ENCODE measurements at places on chromosomes 5 and 9.

DNA sequence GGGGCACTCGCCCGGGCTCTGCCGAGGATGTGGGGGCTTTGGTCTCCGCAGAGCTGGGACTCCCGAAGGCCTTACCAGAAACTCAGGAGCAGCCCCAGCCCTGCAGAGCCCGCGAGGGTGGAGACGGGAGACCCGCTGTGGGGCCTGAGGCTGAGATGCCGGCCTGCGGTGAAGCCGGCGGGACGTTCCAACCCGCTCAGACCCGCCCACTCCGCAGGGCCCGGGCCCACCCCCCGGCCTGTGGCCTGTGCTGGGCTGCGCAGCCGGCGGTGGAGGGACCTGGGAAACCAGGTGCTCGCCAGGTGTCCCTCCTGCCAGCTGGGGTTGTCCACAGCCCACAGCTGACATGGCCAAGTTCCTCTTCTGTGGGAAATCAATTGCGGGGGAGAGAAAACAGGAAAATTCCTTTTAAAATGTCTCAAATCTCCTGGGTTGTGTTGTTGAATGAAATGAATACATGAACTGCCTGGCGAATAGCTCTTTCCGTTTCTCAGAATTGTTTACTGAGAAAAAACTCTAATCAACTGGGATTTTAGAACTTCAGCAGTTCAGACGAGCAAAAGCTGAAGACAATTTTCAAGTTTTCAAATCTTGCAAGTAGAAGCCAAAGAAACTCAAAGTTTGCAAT is 49.0 kb upstream of the IRX4 start:
- no peak for DNase-seq

- no peak for DNase-seq
These were observed 10.7 kb downstream of the LOX start for GRCh38 chr5:122067390-122067789.

DNA sequence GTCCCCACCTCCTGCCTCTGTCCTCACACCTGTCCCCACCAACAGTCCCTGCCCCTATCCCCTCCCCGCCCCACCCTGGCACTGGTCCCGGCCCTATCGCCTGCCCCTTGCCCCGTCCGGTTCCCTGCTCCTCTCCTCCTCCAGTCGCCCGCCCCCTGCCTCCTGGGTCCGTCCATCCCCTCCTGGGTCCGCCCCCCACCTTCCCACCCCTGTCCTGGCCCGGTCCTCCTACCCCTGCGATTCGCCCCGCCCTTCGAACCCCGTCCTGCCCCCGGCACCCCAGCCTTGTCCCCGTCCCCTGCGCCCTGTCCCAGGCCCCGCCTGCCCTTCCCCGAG is 372 bp downstream of the EDF1 start:
- DNase-seq, result no peak

DNA sequence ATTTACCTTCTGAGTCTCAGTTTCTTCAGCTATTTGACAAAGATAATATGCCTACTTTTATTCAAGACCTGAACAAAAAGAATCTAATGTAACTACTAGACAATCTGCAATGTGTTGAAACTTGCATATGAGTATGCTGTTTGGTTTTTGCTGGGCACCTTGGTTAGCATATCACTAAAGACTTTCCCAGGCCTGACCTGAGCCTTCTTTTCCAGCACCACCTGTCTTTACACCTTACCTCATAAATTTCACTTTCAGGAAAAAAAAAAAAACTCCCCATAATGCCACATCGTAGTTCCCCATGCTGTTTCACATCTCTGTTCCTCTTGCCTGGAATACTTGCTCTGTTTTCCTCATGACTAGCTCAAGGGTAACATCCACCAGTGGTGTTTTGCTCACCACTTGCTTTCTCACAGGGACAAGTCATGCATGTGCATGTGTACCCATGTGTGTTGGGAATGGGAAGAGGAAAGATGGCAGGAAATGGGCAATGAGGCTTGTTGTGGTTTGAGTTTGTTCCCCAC is 45.6 kb upstream of the TLE4 start:
- no peak for DNase-seq

GRCh38 chr5:172769616-172770373 is 1.2 kb downstream of the DUSP1 start:
- DNase-seq, result no peak

DNA sequence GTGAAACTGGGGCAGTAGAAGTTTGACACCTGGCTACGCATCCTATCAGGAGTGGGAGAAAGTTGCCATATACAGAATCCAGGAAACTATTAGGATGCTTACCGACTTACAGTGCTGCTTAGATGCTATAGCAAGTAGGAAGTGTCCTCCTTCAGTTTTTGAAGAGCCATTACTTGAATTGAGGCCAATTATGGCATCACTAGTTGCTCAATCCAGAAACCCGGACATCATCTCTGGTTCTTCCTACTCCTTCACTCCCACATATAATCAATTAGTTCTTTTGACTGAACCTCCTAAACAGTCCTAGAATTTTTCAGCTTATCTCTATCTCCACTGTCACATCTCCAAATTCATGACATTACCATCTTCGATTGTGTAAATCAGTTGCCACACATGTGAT is 41.8 kb upstream of the UGCG start:
- no peak for DNase-seq

DNA sequence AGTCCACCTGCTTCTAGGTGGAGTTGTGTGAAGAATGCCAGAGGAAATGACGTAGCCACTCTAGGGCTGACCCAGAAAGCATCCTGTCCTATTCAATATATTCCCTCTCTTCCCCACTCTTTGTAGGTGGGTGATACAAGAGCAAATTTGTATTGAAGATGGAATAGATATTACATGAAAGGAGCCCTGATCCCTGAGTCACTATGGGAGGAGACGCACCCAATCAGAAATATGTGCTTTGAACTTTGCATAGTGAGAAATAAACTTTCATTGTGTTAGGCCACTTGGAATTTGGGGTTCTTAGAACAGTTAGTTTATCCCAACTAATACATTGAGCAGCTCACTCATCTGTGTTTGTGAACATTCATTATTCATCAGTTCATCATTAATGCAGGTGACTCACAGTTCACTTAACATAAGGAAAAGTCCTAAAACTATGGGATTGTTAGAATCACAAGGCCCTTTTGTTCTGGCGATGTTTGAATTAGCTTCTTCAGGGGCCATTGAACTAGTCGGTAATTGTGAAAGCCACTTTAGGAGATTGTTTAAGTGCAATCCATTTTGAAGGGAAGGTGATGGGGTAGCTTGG is 26.9 kb upstream of the NTRK2 start:
- DNase-seq, result no peak

- DNase-seq, result no peak
These were observed 70.7 kb downstream of the PTCD2 start for GRCh38 chr5:72390836-72391235.

DNA sequence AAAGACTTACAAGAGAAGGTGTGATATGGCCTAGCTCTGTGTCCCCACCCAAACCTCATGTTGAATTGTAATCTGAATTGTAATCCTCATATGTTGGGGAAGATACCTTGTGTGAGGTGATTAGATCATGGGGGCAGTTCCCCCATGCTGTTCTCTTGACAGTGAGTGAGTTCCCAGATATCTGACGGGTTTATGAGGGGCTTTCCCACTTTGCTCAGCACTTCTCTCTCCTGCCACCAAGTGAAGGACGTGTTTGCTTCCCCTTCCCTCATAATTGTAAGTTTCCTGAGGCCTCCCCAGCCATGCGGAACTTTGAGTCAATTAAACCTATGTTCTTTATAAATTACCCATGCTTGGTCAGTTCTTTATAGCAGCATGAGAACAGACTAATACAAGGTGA is 49.0 kb downstream of the CDO1 start:
- DNase-seq, result no peak

- DNase-seq, result no peak
These were observed 51.5 kb downstream of the MLLT3 start for GRCh38 chr9:20570756-20571155.

GRCh38 chr5:179337796-179338676 is 7.2 kb downstream of the ADAMTS2 start:
- DNase-seq, result no peak

GRCh38 chr9:129703667-129704355 is 38.4 kb downstream of the PRRX2 start:
- DNase-seq, result no peak

- no peak for DNase-seq
These were observed 25.9 kb downstream of the BARX1 start for GRCh38 chr9:93929231-93929630.

GRCh38 chr5:11607944-11608483 is 296.2 kb downstream of the CTNND2 start:
- DNase-seq, result no peak

DNA sequence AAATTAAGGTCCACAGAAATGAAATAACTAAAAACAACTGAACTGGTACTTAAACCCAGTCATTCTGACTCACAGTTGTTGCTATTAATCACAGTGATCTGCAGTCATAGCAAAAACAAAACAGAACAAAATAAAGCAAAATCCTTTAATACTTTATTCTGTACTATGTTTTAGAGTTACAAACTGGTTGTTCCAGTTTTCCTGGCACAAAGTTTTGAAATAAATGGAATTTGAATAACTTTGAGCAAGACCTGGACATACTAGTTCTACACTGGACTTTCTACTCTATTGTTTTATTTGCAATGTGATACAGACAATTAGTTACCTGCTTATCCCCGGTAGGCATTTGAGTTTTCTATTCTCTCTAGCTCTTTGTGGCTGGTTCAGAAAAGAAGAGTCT is 147.9 kb downstream of the DMRT2 start:
- DNase-seq, result no peak

DNA sequence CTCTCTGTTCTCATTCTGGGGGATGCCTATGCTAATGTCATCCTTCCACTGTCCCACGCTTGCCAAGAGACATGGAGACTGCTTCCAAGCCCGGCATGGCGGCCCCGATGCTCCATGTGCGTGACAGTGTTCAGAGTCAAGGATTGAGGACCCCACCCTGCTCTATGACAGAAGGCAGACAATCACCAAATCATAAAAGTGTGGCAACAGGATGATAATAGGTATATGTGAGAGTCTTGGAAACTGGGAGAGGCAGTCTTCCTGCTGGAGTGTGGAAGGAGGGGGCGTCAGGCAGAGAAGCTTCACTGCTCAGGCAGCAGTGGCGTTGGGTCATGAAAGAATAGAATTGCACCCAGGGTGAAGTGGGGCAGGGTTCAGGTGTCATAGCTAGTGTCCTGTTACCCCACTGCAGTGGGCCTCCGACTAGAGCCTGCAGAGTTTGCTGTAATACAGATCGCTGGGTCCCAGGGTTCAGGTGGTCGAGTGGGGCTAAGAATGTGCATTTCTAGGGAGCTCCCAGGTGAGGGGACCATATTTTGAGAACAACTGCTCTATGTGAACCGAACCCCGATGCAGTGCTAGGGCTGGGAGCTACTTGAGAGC is 12.5 kb upstream of the GADD45G start:
- no peak for DNase-seq

DNA sequence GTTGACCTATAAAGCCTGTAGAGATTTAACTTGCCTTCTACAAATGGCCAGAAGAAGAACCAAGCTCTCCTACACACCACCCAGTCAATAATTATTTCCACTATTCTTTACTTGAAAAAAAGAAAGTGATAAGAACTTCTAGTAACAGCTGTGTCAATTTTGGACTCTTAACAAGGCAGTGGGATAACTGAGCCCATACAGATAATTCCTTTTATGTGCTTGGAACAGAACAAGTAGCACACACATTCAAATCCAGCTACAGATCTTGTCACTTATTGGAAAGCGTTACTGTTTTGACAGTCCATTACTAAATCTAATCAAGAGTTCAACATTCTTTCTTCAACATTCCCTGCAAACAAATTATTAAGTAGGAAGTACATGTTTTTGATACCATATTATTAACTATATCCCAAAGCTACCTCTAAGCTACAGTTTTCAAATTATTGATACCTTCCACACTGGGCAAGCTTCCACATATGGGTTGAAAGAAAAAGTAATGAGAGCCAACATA is 6.3 kb downstream of the PTGER4 start:
- no peak for DNase-seq

GRCh38 chr5:175489693-175490443 is 11.5 kb downstream of the SFXN1 start:
- no peak for DNase-seq

Measured in stimulated activated CD8-positive, alpha-beta memory T cell treated with anti-CD3 and anti-CD28 coated beads, Interleukin-4, amount 100 ng/mL, for 4 hours (primary cell).